ENCODE measurements at places on chromosomes 6 and 20. TPM values are rescaled to one million over a fixed set of nuclear protein-coding genes. Genes with fewer than 3 reads are reported as not detected.
A peak's percentile ranks its signal among the peaks of the same experiment; 100 is the strongest.

DNA sequence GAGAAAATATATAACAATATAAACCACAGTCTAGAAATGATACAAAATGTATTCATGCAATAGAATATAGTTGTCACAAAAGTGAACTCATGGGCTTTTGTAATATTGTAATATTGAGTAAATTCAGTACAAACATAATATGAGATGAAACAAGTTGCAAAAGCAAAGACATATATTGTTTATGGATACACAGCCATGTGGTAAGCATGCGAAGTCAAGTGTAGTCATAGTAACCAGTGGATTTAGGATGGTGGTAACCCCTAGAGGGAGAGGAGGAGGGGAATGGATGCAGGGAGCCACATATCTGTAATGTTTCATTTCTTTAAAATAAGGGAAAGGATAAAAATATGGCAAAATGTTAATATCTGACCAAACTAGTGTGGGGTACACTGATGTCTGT lies 47.3 kb downstream of the ARMC2 start:
- DNase-seq = no peak

DNA sequence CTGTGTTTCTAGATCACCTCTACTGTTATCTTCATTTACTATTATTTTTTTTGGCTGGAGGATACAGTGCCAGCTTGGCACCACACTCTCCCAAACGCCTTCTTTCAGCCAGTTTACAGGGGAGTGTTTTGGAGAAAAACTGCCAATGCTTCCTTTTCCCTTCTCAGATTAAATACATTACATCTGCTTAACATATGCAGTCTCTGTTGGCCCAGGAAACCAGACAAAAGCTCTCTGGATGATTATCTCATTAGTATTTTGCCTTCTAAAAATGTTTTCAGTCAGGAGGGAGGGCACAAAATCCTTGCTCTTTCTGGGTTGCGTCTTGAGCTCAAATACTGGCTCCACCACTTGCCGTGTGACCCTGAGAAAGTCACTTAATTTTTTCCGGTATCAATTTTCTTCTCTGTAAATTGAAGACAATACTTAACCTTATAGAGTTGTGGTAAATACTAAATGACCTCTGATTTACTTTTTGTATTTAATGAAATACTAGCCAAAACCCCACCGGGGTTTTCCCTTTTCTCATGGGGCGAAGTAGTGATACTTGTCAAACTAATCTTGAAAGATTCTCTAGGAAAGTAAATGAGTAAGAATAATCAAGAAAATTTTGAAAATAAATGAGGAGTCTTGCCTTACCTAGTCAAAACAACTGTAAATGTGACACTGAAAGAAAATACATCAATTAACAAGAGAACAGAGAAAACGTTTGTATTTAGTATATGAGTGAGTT lies 146.2 kb downstream of the MMS22L start:
- DNase-seq = no peak

- no peak for DNase-seq
Observed at GRCh38 chr6:53504512-53504911, 40.4 kb downstream of the GCLC start.

DNA sequence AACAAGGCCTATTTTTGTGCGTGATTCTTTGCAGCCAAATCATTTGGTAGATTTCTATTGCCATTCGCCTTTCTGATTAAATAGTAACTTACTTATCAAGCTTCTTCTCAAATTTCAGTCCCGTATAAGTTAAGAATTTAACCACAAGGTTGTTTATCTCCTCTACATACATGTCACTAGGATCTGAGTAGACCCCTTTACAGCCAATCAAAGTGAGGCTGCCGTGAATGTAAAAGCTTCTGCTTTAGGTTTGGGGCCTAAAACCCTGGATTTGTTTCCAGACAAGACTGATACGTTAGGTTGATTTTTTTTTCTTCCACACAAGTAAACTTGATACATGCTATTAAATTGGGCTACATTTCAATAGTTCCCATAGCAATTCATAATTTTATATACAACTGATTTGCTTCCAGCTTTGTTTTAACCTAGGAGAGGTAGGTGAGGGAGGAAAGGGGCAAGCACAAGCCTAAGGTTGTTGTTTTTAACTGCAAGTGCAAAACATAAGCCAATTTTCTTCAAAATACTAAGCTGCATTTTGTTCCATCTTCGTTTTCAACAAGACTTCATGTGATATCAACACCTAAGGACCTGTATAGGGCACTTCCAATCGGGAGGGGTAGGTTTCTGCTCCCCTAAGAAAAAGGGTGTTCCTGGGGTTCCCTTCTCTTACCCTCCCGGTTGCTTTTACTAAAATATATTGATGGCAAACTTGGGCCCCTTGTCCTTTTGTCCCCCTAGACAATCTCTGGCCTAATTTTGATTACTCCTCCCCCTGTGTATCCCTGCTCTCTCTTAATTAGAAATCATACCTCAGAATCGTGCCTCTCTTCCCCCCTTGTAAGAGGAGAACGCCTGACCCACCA lies 1.7 kb downstream of the RANBP9 start:
- DNase-seq = no peak

DNA sequence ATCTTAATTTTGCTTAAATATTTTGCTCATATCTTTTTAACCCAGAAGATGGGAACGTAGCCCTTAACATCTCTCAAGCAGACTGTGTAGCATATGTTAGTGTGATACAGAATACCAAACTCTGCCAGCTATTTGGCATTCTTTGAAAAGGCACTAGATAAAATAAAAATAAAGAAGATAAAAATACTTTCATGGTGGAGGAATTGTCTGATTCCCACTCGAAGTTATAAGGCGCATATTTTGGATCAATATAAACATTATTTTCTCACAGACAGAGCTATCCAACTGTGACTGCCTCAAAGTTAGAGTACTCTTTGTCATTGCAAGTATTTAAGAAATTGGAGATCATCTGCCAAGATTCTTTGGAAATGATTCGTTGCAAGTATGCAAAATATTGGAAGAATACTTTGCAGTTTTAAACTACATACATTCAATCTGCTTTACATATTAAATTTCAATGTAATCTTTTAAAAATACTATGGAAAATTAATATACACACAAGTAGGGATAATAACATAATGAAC lies 10.8 kb upstream of the EEF1E1 start:
- DNase-seq = no peak

DNA sequence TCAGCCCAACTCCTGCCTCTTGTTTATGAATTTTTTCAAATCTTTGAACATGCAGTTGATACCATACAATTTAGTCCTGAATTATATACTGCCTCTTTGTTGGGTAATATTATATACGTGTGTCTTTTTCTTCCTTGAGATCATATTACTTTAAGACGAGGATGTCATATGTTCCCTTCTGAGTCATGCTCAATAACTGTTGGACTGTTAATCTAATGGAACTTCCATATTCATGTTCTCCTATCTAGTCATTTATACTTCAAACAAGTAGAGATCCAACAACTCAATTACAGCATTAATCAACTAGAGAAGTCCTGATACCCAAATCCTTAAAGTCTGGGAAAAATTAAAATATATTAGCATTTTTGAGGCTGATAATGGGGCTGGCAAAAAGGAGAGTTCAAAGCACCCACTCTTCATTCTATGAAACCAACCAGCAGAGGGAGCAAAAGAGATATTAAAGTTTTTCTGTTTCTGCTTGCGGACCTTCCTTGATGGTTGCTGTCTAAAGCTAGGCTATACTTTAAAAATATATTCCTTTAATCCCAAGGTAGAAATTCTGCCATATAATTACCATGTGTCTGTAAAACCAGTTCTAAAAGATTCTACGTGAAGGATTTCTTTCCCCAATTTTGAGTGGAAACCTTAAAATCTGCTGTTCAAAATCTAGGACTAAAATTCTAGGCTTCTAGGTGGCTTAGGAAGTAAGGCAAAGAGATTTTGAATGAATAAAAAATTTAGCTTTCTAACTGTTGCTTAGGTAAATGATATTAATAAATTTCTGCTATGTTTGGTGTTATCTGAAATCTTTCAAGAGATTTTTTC lies 498.9 kb downstream of the BCKDHB start:
- DNase-seq = no peak

GRCh38 chr6:152981989-152982903 lies 595 bp downstream of the FBXO5 start:
- peak; percentile 89 for DNase-seq

GRCh38 chr6:147156218-147156617 lies 48.0 kb upstream of the STXBP5 start:
- no peak for DNase-seq

DNA sequence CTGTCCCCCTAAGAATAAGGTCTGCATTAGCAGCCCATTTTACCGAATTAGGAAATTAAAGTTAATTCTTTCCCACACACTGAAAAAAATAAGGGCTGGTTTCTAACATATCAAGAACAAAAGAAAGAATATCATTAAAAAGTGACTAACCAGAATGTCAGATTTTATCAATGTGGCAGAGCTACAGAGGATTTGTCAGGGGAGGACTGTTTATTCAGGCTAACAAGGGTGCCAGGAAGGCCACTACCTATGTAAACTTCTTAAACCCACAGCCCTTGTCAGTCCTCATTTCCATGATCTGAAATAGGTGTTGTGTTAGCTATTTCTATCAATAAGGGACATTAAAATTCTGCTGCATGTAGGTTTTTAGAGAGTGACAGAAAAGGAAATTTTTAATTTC lies 76.4 kb downstream of the BACH2 start:
- DNase-seq = no peak

DNA sequence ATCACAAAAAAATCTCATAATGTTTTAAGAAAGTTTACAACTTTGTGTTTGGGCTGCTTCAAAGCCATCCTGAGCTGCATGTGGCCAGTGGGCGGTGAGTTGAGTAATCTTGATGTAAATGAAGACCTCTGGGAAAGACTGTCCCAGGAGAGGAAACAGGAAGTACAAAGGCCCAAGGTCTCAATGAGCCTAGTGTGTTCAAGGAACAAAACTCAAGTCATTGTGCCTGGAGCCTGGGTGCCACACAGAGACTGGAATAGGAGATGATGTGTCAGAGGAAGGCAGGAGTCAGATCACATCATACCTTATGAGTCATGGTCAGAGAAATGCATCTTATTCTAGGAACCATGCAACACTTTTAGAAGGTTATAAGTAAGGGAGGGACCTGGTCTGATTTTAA lies 51.5 kb downstream of the COL19A1 start:
- DNase-seq = no peak

The PPP1R14C gene
- total RNA-seq = 16.9 TPM

The IMPG1 gene
- total RNA-seq = not detected

The PLEKHG1 gene
- 16.3 TPM for total RNA-seq

The DSTN gene
- 735 TPM for total RNA-seq

The WFDC10B gene
- total RNA-seq = 1.8 TPM

The NOX3 gene
- not detected for total RNA-seq

The SMIM29 gene
- total RNA-seq = 34.8 TPM

All from upper lobe of left lung (tissue), 6 donors.